NCI-H1930 (cell line): ENCODE measurements at places on chromosomes 11 and 22.

GRCh38 chr22:48152916-48153315, 1390.5 kb downstream of the TBC1D22A start:
- no peak for DNase-seq

DNA sequence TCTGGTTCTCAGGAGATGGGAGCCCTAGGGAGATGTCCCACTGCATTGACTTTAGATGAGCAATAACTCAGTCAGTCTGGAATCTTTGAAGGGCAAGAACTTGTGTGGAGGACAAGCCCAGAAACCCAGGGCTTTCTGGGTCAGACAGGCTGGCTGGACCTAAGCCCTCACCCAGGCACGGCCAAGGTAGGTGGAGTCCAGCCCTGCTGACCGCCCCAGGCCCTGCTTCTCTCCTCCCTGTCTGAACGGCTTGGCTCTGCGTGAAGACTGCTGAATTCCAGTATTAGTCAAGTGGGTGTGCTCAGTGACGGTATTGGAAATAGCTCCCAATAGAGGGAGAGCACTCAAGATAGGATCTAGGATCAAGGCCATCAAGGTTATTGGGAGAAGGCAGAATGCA, 6.1 kb downstream of the CXCR5 start:
- DNase-seq: no peak

DNA sequence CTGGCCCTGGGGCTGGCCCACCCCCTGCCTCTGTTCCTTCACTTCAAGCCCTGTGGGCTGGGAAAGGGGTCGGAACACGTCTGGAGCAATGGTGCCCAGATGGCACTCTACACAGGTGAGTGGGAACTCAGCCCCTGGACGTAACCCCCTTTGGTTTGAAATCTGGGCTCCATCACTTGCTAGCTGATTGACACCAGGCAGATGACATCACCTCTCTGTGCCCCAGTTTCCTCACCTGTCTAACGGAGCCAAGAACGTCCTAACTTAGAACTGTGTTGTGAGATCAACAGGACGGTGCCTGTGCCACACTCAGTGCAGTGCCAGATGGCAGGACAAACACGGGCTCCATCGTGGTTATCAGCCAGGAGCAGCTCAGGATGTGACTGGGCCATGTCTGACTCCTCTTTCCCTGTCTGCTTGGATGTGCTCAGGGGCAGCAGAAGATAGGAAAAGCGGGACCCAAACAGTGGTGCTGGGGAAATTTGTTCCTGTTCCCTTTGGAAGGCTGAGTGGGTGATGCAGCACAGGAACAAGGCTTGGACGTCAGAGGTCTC, 24.4 kb downstream of the NPTXR start:
- no peak for DNase-seq

GRCh38 chr22:29346659-29347058, 31.2 kb upstream of the RASL10A start:
- DNase-seq: no peak

- no peak for DNase-seq
Observed at GRCh38 chr11:80186692-80187091, 745.9 kb upstream of the TENM4 start.

- DNase-seq: no peak
Observed at GRCh38 chr11:80521592-80521991, 1080.8 kb upstream of the TENM4 start.

DNA sequence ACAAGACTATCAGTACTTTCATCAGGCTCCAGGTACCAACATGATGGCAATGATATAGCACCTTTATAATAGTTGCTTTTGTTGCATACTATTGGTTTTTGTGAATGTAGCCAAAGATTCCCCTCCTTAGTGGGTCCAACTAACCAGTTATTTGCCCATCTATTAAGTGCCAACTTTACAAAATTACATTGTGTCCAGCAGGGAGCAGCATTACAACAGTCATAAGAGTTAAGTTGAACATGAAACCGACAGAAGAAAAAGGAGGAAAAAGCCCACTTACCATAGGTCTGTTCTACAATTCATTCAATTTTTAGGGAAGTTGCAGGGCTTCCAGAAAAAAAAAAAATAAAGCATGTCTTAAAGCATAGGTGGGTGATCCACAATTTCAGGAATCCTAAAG, 21.6 kb downstream of the IMMP1L start:
- DNase-seq: no peak

- DNase-seq: no peak
Observed at GRCh38 chr11:57390535-57390934, at the start of gene PRG2. Gene PRG2 (minus strand): TSS chr11:57390650. CDS start chr11:57389944, 706 bp downstream.

- DNase-seq: no peak
Observed at GRCh38 chr11:36822829-36823228, 224.8 kb upstream of the RAG2 start.

- no peak for DNase-seq
Observed at GRCh38 chr22:39030705-39031104, 9.8 kb downstream of the APOBEC3D start.

DNA sequence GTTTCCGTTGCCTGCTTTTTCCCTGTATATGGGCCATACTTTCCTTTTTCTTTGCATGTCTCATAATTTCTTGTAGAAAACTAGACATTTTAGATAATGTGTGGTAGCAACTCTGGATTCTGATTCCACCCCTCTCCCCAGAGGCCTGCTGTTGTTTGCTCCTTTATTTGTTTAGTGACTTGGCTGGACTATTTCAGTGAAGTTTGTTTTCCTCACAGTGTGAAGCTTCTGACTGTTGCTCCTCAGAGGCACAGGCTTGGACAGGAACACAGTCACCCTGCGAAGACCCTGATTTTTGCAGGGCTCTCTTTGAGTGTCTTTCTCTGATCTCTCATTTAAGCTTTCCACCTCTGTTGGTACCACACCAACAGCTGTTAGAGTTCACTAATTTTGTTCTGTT, 72.5 kb downstream of the SWAP70 start:
- DNase-seq: no peak

- DNase-seq: no peak
Observed at GRCh38 chr11:90187839-90188238, 35.0 kb downstream of the CHORDC1 start.

- no peak for DNase-seq
Observed at GRCh38 chr11:134644476-134645456, 232.7 kb upstream of the B3GAT1 start.

- DNase-seq: no peak
Observed at GRCh38 chr11:73347067-73347466, 29.1 kb upstream of the RELT start.

DNA sequence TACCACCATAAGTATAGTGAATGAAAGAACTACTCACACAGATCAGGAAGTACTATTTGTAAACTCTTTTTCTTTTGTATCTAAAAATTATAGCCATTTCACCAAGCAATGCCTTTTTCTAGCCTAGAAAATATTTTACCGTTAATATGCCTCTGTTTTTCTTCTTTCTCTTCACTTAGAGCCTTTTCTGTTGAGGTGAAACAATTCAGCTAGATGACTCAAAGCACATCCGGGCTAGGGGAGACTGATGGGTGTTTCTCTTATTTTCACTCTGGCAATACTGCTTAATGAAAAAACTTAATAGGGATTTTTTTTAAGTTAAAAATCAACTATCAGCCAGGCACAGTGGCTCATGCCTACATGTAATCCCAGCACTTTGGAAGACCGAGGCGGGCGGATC, 93.3 kb downstream of the SGSM3 start:
- DNase-seq: no peak

DNA sequence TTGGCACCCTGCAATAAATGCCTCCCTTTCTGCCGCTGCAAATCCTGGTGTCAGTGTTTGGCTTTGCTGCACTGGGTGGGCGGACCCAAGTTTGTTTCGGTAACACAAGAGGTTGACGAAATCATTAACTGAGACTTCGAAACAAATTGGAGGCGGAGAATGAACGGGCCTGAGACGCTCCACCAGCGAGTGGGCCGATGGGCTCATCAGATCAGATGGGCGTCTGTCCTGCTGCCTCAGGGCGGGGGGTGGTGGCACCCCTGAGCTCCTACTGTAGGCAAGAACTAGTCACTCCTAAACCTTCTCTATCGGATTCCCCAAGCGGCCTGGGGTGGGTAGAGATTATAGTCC, 918 bp upstream of the CAPN5 start:
- no peak for DNase-seq

DNA sequence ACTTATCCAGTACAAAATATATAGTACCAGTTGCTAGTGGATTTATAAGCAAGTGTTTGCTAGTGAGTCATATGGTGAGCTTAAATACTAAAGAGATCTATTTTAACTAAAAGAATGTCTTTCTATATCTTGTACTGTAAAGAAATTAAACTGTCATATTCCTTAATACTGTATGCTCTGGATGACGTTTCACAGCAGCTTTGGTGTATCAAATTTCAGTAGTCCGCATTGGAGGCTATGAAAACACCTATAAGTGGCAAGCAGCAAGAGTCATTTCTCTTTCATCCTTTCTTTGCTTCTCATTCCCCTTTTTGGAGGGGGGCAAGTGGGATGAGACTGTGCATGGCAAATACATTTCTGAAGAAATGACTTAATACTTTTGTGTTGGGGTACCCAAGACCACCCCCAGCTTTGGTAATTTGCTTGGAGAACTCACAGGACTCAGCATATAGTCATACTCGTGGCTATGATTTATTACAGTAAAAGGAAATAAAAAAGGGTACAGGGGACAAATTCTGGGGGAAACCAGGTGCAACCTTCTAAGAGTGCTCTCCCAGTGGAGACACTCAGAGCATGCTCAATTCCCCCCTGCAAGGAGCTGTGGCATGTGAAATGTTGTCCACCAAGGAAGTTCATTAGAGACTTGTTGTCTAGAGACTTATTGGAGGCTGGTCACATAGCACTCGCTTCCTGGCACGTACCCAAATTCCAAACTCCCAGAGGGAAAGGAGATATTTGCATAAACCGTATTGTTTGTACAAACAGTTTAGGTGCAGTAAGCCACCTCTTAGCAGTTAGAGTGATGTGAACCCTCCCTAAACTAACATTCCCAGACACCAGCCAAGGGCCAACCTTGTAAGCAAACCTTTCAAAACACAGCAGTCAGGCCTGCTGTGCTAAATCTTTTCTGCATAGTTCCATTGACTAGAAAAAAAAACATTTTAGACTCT, 210.8 kb downstream of the PGR start:
- no peak for DNase-seq

DNA sequence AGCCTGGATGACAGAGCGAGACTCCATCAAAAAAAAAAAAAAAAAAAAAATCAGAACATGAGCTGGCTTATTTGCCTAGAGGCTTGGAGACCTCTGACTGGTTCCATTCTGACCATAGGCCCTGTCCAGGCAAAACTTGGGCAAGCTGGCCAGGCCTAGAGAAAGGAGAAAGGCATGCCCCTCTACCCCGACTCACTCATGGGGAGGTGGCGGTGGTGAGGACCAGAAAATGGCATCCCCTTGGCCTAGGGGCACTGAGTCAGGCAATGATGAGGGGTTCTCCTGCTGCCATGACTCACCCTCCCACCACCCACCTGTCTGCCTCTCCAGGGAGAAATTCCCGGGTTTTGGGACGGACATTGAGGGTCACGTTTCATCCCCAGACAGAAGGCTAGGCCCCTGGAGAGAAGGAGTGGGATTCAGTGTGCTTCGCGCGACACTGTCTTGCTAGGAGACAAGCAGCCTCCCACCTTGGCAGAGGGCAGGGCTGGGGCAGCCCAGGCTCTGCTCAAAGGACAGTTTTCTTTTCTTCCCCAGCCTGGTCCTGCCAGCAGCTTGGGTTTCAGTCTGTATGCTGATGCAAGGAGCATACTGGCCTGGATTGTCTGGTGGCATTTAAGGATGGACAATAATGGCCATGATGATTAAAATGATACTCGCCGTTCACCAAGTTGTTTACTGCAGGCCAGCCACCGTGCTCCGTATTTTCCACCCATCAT, 17.2 kb downstream of the TOB2 start:
- DNase-seq: no peak

DNA sequence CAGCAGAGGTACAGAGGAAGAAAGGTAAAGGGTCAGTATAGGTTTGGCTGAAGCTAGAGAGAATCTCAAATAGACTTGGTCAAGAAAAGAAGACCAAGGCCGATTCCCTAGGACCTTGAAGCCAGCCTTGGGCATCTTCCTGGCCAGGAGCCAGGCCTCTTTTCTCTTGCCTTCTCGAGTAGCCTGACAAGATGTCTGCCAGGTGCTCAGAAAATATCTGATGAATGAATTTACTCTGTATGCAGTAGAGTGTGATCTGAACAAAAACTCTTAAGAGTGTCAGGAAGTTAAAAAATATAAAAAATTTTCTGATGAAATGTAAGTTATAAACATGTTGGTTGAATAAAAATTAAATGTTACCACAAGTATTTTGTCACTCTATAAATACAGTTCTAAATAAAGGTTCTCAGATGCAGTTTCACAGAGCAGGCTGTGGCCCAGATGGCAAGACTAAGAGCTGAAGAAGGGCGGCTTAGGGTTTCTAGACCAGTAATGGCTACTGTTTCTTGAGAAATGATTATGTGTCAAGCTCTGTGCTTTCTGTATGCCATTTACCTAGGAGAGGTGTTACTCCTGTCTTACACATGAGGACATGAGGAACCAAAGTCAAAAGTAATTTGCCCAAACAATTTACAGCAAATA, 98.1 kb downstream of the ATXN10 start:
- no peak for DNase-seq

DNA sequence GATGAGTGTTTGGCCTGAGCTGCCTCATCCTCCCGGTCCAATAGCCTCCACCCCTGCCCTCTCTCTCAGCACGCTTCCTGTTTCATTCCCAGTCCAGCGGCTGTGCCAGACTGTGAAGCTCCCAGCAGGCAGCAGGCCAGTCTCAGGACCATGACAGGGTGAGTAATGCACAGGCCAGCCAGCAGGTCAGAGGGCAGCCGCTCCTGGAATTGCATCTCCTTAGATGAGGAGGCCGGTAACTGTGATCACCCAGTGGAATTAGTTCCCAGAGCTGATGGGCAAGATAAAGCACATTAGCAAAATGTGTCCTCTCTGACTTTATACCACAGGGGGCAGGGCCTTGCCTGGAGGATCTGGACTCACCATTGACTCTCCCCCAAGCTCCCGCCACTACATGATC, 251.2 kb downstream of the ETS1 start:
- DNase-seq: no peak

DNA sequence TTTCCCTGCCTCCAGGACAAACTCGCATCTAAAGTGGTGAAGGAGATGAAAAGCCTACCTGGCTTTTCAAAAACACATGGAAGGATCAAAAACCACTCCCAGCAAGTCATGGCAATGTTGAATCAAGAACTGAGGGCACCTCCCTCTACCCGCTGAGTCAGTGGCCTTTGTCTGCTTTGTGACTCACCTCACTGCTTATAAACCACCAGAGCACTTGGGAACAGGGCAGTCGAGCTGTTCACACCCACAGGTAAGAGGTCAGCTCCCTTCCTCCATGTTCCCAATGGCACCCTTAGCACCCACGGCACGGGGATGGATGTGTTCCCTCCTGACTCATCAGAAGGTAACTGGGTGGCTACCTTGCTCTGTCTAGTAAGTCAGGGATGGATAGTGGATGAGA, 21.7 kb downstream of the TENM4 start:
- no peak for DNase-seq

- no peak for DNase-seq
Observed at GRCh38 chr22:32528316-32528715, 53.7 kb downstream of the FBXO7 start.
